ENCODE measurements at places on chromosomes 12 and 14.

- no peak for DNase-seq
These were observed 14.7 kb downstream of the BTBD7 start for GRCh38 chr14:93317875-93318807.

- no peak for DNase-seq
These were observed 214.0 kb downstream of the CHST11 start for GRCh38 chr12:104670439-104671408.

DNA sequence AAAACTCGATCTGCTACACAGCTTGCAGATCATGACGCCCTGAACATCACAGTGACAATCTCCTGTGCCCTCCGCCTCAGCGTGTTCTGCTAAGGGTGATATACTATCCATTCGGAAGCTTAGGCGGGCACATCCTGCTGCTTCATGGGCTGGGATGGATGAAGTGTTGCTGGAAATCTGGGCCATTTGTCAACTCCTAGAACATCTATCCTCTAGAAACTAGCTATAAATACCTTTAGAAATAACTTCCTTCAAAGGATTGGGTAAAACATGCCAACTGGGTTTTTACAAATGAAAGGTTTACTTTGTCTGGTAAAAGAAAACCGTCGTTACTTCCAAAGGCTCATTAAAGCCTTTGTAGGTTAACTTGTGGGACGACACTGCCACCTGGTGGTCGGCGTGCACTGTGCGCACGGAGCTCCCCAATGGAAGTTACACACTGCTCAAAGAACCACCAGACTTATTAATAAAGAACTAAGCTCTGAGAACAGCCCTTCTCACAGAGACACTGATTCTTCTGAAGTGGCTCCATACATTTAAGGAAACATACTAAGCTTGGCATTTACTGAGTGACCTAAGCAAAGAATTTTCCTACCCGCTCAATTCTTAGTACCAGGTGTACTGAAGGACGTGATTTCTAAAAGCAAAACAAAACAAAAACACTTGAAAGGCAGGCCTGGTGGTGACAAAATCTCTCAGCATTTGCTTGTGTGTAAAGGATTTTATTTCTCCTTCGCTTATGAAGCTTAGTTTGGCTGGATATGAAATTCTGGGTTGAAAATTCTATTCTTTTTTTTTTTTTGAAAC, 21.6 kb upstream of the CACNA2D4 start:
- DNase-seq, result peak; percentile 92

- DNase-seq, result no peak
These were observed 2.7 kb downstream of the CGRRF1 start for GRCh38 chr14:54512393-54512792.

DNA sequence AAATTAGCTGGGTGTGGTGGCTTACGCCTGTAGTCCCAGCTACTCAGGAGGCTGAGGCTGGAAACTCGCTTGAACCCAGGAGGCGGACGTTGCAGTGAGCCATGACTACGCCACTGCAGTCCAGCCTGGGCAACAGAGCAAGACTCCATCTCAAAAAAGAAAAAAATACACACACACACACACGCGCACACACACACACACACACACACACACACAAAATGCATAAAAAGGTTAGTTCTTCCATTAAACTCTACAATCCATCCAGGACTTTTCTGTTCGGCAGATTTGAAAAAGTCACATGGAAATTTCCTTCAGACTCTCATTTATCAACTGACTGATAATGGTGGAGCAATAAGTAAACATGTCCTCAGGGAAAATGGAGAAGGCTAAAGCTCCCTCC, 9.2 kb upstream of the VPS33A start:
- DNase-seq, result no peak

DNA sequence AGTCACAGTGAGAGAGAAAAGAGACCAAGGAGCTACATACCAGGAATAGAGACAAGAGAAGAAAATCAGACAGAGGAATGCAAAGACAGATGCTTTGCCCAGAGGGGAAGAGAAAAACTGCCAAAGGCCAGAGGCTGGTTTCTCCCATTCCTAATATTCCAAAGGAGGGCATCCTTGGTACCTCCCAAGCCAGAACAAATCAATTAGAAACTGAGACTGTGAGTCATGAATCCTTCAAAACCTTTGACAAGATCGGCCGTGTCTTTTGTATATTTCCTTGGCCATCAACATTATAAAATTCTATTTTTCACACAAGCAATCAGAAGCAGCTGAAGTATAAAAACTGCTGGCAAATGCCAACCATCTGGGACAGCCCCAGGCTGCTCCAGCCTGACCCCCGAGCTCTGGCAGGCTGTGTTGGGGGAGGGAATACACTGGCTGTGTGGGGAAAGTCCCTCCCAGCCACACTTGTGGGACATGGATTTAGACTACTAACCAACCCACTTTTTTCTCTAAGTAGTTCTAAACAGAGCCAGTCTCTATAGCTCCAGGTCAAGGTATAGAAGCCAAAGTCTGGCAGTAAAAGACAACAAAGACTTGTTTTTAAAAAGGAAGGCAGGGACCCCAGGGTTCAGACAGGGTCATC, 13.7 kb downstream of the POMT2 start:
- DNase-seq, result peak; percentile 70

DNA sequence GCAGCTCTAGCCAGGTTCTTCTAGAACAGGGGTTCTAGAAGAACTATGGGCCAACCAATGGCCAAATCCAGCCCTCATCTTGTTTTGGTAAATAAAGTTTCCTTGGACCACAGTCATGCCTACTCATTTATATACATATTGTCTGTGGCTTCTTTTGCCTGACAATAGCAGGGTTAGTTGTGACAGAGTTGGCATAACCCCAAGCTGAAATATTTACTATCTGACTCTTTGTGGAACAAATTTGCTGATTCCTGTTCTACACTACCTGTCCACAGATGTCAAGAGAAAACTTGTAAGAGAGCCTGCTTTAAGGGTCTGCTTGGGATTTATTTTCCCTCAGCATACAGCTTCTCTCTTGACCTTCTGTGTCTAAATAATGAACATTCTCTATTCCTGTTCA, 289.0 kb downstream of the KSR2 start:
- no peak for DNase-seq

DNA sequence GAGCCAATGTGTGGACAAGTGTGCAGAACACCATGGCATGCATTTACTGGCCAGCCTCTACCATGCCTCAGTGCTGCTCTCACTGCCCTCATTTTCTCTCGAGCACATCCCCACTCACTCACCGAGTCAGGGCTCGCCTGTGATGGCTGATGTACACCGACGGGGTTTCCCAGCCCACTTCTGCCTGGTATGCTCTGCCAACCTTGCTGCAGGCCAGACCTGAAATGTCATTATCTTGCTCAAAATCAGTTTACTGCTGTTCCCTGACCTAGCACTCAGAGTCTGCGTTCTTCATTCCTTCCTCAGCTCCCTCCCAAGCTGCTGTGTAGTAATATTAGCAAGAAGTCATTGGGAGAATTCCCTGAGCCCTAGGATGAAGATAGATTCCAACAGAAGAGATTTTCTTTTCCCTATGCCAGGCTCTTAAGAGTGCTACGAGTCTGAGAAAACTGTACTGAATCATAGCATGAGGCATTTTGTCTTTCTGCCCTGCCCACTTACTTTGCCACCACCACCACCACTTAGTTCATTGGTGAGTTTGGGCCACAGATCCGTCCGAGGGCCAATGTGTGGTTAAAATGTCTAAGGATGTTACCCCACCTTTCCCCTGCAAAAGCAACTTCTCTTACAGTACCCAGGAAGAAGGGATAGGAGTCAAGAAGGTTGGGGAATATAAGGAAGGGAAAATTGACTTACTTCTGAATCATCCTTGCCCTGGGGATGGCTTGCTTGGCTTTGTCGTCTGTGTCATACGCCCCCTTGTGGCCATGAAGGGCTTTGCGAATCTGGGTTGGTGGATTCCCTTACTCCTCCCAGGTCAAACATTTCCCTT, 51.0 kb downstream of the BMAL2 start:
- DNase-seq, result peak; percentile 56

DNA sequence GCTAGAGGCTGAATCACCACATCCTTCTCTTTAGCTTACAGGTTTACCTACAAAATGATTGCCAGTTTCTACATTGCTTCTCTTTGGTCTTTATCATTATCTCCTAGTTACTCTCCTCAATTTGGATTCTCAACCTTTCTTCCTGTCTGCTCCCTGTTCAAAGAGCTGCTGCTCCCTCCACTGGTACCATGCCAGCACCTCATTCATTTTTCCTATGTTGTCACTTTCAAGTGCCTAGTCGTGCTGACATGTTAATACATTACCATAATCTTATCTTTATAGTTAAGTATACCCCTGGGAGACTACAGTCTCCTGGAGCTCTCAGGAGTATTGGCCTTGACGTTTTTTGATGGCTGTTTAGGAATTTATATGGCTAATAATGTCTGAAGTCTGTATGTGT, 14.2 kb downstream of the FRS2 start:
- no peak for DNase-seq
